ENCODE measurements at places on chromosomes 4 and X.

GRCh38 chr4:42446823-42447222 lies 49.5 kb downstream of the SHISA3 start:
- no peak for DNase-seq

GRCh38 chr4:172095161-172095560 lies 282.0 kb downstream of the GALNTL6 start:
- no peak for DNase-seq

DNA sequence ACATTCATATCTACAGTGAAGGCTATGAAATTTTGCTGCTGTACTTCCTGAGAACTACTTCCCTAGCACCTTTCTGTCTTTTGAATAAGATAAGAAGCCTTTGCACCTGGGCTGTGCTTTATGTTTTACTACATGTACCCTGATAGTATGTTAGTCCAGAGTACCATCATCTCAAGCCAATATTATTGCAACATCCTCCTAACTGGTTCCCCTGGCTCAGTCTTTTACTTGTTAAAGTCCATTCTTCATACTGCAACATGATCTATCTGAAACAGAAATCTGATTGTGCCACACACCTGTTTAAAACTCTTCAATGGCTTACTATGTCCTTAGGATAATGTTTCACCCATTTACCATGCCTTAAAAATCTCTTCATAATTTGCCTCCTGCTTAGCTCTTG lies 102.3 kb downstream of the AGTR2 start:
- DNase-seq: no peak

DNA sequence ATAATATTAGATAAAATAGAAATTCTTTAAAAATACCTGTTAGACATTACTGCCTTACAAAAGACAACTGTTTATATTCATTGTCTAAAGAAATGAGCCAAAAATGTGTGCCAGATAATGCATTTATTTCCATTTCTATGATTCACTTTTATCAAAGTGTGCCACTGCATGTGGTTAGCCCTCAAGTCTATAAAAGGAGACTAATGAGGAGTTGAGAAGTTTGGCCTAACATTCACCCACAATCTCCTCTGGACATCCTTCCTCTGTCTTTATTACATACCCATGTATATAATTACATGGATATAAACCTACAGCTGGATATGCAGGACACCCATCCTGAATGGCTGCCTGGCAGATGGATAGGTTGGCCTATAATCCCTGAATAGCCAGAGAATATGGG lies 42.6 kb upstream of the PDE5A start:
- no peak for DNase-seq

DNA sequence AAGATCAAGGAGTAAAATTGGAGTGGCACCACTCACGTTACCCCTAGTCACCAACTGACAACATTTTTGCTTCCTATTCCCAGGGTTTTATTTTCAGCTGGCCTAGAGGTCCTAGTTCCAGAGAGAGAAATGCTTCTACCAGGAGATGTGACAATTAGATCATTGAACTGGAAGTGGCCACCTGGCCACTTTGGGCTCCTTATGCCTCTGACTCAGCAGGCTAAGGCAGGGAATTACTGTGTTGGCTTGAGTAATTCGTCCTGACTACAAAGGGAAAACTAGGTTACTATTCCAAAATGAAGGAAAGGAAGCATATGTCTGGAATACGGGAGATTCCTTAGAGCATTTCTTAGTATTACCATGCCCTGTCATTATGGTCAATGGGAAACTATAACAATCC lies 831.6 kb upstream of the NDST4 start:
- DNase-seq: no peak

GRCh38 chr4:61225656-61226055 lies 25.5 kb downstream of the ADGRL3 start:
- DNase-seq: no peak

GRCh38 chr4:2685541-2685940 lies 70.6 kb downstream of the TNIP2 start:
- no peak for DNase-seq

DNA sequence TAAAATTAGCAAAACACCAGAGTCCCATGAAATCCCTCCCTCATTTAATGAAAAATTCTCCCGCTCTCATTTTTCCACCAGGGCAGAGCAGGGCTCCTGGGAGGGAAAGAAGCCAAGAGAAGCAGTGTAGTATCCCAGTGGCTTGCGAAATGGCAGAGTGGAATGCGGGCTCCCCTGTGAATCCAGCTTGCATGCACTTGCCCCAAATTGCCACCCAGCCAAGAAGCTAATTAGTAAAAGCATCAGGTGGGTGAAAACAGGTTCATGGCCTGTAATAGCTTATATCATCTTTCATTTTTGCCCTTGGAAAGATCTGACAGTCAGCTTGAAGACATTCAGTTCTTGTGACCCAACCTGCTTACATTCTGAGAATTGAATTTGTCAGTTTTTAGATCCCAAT lies 10.1 kb downstream of the AMOT start:
- no peak for DNase-seq

- peak; percentile 78 for DNase-seq
Measured at GRCh38 chrX:69538321-69538876, 34.3 kb downstream of the NALF2 start.

DNA sequence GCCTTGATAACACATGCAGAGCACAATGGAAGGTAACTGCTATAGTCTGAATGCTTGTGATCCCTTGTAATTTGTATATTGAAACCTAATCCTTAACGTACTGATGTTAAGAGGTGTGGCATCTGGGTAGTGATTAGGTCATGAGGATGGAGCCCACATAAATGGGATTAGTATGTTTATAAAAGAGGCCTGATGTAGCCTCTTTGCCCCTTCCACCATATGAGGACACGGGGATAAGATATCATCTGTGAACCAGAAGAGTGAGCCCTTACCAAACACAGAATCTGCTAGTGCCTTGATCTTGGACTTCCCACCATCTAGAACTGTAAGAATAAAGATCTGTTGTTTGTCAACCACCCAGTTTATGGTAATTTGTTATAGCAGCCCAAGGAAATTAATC lies 1074.2 kb upstream of the INTU start:
- DNase-seq: no peak

DNA sequence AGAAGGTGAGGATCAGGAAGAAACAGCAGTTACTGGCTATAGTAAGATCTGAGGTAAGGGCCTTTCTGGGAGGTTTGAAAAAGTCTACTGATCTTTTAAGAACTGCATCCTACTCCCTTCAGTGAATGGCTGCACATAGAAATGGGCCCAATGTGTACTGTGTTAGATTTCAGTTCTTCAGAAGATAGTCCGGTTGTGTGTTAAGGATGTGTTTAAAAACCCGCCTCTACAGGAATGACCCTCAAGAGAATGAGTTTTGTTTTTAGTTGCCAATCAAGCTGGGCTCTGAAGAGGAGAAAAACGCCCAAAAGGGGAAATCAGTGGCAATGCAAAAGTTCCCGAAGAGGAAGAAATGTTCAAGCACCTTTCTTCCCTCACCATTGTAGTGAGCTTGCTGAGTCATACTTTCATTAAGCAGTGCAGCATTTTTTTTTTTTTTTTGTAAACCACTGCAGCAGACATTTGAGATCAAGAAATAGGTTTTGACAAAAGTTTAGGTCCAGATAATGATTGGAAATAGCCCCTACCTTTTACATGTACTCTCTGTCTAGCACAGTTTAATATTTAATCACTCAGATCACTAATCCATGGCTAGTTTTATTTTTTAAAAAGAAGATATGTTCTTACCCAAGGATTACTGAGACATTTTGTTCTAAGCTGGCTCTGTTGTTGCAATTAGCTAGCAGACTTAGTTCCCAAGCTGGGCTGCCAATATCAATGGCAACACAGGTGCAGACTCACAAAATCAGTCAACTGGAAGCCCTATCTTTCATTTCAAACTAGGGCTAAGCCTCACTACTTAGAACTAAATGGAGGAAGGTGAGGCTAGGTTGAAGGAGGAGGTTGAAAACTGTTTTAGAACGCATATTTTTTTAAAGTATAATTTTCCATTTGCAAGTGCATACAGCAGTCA lies 7.0 kb upstream of the TRPC5OS start:
- DNase-seq: no peak

DNA sequence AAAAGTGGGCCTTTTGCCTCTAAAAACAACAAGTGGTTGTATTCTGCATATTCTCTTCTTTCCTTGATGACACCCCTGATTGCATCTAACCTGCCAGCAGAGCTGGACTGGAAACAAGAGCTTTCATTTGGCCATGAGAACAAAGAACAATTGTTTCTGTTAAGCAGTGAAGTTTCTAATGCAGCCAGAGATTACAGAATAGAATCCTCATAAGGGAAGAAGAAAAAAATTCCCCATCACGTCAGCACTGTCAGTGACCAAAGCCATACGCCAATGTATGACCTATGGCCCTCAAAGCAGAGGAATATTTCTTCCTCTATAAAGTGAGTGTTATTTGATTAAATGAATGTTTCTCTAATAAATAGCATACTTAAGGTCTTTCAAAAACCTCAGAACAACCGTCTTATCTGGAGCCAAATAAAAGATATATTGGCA lies 529.1 kb upstream of the INTU start:
- no peak for DNase-seq

DNA sequence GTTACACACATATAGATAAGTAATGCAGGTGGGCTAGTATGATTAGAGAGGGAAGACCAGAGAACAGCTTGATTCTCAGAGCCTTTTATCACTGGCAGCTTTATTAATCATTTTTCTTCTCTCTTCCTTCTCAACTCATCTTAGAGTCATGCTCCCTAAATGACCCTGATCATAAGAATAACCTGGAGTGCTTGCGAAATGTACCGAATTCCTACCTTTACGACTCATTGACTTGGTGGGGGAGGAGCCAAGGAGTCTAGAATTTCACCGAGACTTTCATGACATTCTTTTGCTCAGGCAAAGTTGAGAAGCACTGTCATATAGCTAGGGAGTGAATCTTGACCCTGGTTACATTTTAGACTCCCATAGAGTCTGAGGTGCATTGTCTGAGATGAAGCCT lies 298.9 kb upstream of the PUDP start:
- no peak for DNase-seq

- DNase-seq: no peak
Measured at GRCh38 chr4:136644279-136644678, 888.0 kb downstream of the PCDH18 start.

DNA sequence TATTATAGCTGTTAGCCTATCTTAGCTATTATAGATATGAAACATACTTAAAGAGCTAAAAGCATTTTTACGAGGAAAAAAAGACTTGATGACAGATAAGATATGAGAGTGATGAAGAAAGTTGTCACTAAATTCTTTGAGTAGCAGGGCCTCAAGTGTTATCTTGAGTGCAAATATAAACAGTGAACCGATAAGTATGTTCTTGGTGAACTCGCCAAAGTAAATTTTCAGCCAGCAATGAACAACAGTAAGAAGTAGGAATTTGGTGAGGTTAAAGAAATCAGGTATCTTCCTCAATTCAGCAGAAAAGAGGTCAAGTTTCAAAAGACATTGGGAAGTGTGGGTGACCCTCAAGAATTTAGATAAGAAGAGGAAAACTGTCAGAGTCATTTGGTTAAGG lies 471.8 kb upstream of the FTHL17 start:
- DNase-seq: no peak

GRCh38 chrX:10028283-10029104 lies 61.3 kb downstream of the CLDN34 start:
- DNase-seq: no peak

GRCh38 chrX:85569096-85569495 lies 189.6 kb upstream of the POF1B start:
- no peak for DNase-seq

GRCh38 chr4:101818362-101818761 lies 27.8 kb downstream of the BANK1 start:
- DNase-seq: no peak

GRCh38 chr4:125741825-125742452 lies 427.2 kb downstream of the FAT4 start:
- no peak for DNase-seq

- no peak for DNase-seq
Measured at GRCh38 chrX:22666441-22666840, 333.3 kb upstream of the DDX53 start.

DNA sequence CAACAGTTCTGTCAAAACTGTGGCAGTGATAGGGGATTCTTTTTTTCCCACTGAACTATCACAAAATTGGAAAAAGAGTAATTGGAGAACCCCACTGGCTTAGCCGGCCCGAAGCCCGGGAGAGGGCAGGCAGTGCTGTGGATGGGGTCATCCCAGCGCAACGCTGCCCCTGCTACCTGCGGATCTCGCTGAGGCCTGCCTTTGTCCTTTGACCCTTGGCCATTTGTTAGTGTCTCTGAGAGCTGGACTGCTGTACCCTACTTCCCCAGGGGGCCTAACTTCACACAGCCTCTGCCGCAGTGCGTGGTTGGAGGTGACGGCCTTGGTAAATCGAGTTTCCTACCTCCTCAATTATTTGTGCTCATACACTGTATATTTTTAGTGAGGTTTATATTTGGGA lies 43.0 kb upstream of the MSANTD1 start:
- no peak for DNase-seq

DNA sequence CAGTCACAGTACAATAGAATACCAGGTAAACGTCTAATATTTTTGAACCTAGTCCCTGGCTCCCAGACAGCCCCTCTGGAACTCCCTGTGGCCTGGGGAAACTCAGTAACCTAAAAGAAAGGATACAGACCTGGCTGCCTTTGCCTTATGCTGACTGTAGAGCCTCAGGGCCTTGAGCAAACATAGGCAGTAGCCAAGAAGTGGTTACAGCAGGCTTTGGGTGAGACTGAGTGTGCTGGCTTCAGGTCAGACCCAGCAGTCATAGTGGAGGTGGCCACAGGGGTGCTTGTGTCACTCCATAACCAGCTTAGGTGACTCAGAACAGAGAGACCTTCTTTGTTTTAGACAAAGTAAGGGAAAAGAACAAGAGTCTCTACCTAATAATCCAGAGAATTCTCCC lies 141.8 kb upstream of the PRDX4 start:
- DNase-seq: no peak

- DNase-seq: no peak
Measured at GRCh38 chrX:14927401-14927800, 54.2 kb downstream of the MOSPD2 start.

GRCh38 chr4:6041800-6042199 lies 23.6 kb upstream of the C4orf50 start:
- DNase-seq: no peak

DNA sequence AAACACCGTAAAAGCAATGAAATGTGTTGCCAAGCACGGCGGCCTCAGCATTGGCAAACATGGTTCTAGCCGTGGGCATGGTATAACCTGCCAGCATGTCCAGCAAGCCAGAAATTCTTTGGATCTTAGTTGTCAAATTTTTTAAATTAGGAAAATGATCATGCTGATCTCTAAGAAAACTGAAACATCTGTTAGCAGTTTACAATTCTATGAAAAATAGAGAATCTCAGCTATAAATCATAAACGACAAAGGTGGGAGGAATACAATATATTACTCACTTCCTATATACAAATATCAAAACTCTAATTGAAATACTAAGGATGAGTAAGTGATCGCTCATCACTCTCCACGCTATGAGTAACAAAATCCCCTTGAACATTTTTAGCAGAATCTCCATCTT lies 130.3 kb downstream of the ADGRA3 start:
- no peak for DNase-seq

DNA sequence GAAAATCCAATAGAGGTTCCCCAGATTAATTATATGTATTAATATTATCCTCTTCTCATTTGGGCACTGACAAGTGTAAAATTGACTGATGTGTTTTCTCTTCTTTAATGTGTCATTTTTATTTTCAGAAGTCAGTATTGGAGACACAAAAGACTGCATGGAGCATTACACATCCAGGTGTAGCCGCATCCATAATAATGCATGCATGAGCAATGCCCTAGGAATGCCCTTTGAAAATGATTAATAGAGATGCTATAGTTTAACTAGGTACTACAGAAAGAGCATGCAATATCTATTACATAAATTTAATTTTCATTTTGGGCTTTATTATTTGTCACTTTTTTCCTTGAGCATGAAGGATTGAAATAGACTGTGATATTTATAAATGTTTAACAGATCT lies 509.9 kb downstream of the SPOCK3 start:
- DNase-seq: no peak

GRCh38 chr4:180106997-180107396 lies 2136.2 kb upstream of the TENM3 start:
- no peak for DNase-seq
